ENCODE measurements at places on chromosomes 1 and 21.
A peak's percentile ranks its signal among the peaks of the same experiment; 100 is the strongest.

DNA sequence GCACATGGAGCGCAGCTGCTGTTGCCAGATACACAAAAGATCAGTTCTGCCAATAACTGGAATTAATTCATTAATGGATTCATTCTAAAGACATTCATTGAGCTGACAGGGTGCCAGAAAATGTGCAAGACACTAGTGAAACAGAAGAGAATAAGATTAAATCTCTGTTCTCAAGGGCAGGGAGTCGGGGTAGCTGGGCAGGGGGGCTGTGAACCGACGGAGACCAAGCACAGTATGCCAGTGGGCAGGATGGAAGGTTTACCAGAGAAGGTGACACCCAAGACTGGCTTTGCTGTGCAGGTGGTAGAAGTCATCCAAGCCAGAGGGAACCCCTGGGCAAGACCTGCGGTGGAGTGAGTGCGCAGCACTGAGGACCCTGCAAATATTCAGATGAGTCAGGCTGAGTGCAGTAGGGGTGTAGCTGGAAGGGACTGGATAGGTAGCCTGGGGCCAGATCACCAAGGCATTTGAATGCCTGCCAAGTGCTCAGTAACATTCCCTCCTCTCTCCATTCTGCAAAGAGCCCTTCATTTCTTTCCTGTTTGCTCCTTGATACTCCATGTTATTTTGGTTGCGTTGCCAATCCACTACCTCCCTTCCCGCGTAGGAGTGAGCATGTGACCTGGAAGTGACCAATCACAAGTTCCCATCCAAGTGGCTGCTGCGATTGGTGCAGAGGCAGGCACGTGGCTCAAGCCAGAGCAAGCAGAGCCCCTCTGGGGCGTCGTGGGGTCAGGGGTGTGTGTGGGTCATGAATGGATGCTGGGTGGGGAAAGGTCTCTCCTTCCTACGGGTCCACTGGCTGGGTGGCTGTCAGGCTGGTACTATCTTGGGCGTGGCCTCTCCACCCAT lies 413.1 kb downstream of the PTPRU start:
- DNase-seq, result no peak
- no peak overlapping the region for H3K4me3 ChIP-seq
- no peaks in the 10 kb centered on the region for H3K4me1 ChIP-seq
- H3K27ac ChIP-seq, result no peak overlapping the region

GRCh38 chr1:82227306-82228095 lies 426.8 kb downstream of the ADGRL2 start:
- H3K4me1 ChIP-seq, result no peaks in the 10 kb centered on the region
- no peak overlapping the region for H3K4me3 ChIP-seq
- DNase-seq, result no peak
- H3K27me3 ChIP-seq, result no peaks in the 10 kb centered on the region
- H3K27ac ChIP-seq, result no peak overlapping the region

GRCh38 chr1:208145167-208145566 lies 99.0 kb downstream of the PLXNA2 start:
- H3K4me3 ChIP-seq, result no peak overlapping the region
- H3K27me3 ChIP-seq, result no peaks in the 10 kb centered on the region
- DNase-seq, result no peak
- no peaks in the 10 kb centered on the region for H3K36me3 ChIP-seq

DNA sequence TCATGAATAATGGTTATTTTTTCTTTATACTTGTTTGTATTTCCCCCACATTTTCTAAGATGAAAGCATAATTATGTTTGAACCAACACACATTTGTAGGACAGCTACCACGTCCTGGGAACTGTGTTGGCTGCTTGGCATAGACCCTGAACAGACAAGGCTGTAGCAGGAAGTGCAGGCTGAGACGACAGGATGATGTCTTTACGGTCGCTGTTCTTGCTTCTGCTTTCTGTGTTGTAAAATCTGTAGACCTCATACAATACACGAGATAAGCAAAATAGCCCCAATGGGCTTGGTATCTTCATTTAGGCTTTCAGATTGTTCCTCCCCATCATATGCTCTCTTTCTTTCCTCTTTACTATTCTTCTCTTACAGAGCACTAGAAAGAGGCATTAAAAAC lies 23.3 kb upstream of the OTUD3 start:
- H3K27me3 ChIP-seq, result peaks cover 40% of the 10 kb centered on the region
- no peak for DNase-seq
- no peaks in the 10 kb centered on the region for H3K36me3 ChIP-seq
- H3K27ac ChIP-seq, result no peak overlapping the region
- H3K4me1 ChIP-seq, result no peaks in the 10 kb centered on the region

DNA sequence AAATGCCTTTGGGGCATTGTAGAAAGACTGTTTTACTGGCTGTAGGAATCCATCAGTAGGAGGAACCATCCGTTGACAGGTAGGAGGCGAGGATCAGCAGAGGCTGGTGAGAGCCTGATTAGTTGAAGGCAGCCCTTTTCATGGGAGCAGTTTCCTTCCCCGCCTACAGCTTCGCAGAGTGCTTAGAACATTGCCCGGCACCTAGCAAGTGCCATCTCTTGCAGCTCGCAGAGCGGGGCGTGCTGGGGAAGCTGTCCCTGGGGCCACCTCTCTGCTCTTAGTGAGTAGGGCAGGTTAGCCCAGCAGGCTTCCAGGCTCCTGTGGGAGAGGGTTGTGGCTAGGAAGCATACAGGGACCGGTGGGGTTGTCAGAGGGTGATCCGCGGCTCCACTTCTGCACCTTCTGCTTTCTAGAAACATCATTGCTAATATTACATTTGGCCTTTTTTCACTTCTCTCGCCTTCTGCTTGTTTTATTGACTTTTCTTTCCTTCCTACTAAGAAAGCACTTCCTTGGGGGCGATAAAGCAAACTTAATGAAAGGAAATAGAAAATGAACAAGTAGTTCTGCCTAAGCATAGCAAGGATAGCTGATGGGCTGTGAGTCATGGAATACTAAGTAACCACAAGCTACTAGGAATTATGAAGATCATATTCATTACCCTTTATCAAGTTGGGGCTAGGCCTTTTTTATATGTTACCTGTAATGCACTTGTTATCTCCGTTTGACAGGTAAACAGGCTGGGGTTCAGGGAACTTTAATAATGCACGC lies 176.7 kb downstream of the GALNT2 start:
- peaks cover 7% of the 10 kb centered on the region for H3K4me1 ChIP-seq
- no peak overlapping the region for H3K4me3 ChIP-seq
- no peak overlapping the region for H3K27ac ChIP-seq
- DNase-seq, result no peak
- H3K36me3 ChIP-seq, result peaks cover 73% of the 10 kb centered on the region
- no peaks in the 10 kb centered on the region for H3K27me3 ChIP-seq

GRCh38 chr1:89130716-89131115 lies 4.8 kb upstream of the GBP2 start:
- DNase-seq, result no peak
- peaks cover 7% of the 10 kb centered on the region for H3K36me3 ChIP-seq
- H3K27ac ChIP-seq, result no peak overlapping the region
- H3K4me3 ChIP-seq, result no peak overlapping the region
- no peaks in the 10 kb centered on the region for H3K27me3 ChIP-seq

DNA sequence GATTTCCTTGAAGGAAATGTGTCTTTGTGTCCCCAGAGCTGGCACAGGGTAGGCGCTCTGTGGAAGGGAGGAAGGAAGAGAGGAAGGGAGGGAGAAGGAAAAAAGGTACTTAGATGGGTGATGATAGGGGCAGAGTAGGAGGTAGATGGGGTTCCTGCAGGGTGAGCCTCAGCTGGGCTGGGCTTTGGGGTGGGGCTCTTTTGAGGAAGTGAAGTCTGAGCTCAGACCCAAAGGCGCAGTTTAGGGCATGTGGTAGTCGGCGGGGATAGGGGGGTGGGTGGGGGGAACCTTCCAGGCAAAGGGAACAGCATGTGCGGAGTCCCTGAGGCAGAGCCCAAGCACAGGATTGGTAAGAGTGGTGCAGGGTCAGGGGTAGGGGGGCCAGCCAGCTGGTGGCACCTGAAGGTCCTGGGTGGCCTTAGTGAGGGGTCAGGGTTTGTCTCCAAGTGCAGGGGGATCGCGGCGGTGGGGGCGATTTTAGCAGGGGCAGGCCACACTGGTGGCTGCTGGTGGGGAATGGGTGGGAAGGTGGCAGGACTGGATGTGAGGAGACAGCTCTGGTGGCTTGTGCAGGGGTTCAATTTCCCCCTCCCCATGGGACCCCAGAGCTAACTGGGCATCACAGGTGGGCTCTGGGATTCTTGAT lies 8.4 kb upstream of the HTR6 start:
- no peak overlapping the region for H3K27ac ChIP-seq
- H3K27me3 ChIP-seq, result no peaks in the 10 kb centered on the region
- H3K36me3 ChIP-seq, result no peaks in the 10 kb centered on the region
- DNase-seq, result no peak

- H3K27me3 ChIP-seq, result no peaks in the 10 kb centered on the region
- H3K27ac ChIP-seq, result no peak overlapping the region
- no peak for DNase-seq
- H3K4me1 ChIP-seq, result peaks cover 62% of the 10 kb centered on the region
- H3K36me3 ChIP-seq, result no peaks in the 10 kb centered on the region
These were observed 40.1 kb downstream of the AHDC1 start for GRCh38 chr1:27563591-27564471.

DNA sequence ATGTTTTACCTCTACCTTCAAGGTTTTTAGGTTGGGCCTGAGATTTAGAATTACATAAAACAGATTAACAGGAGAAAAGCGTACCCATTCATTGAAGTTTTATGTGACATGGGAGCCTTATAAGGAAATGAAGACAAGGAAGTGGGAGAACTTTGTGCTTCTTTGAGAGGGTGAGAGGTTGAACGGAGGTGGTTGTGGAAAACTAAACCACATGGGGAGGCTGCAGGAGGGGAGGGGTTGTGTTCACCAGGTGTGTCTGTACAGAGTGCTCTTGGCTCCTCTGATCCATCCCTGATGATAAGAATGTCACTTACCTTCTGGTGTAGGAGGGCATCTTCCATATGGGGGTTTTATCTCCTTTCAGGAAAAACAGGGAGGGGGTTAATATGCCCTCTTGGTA lies 2.7 kb downstream of the SLX9 start:
- H3K4me3 ChIP-seq, result peak overlapping the region; percentile 74
- DNase-seq, result no peak
- H3K27ac ChIP-seq, result peak overlapping the region; percentile 1
- no peaks in the 10 kb centered on the region for H3K27me3 ChIP-seq
- H3K36me3 ChIP-seq, result no peaks in the 10 kb centered on the region
- peaks cover 29% of the 10 kb centered on the region for H3K4me1 ChIP-seq

DNA sequence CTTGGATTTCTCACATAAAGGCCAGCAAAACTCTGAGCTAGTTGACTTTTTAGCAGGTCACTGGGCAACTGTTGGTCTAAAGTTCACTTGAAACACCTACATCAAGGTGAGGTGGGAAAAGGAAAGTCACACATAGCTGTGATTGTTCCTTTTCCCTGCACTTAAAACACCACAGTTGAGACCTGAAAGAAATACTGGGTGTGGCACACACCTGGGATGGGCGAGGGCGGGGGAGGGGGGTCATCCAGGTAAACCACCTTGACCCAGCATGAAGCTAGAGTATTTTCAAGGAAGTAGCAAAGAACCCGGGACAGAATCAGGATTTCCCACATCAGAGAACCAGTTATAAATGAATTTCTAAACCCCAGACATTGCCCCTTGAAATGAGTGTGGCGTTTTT lies 26.4 kb downstream of the ZNF697 start:
- H3K27ac ChIP-seq, result no peak overlapping the region
- no peaks in the 10 kb centered on the region for H3K4me1 ChIP-seq
- H3K36me3 ChIP-seq, result no peaks in the 10 kb centered on the region
- no peak for DNase-seq
- no peak overlapping the region for H3K4me3 ChIP-seq
- peaks cover 8% of the 10 kb centered on the region for H3K27me3 ChIP-seq

DNA sequence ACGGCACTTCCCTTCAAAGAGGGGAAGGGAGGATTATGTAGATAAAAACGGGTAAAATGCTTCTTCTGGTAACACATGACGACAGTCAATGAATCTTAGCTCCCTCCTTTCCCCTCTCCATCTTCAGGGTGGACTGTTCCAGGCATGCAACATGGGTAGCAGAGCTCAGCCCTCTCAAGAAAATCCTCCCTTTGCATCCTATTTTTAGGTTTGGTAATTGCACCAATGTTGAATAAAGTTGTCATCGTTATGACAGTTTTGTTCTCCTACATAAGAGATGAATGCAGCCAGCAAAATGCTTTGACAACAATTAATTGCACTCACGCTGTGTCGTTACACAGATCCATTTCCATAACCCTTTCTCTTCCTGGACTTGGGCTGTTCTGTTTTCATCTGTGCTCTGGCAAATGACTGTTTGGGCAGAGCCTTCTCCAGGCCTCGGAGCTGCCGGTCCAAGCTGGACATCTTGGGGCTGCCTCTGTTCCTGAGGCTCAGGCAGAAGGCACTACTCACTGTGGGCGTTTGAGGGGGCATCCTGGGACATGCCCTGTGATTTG lies 127.6 kb downstream of the CNIH3 start:
- H3K4me1 ChIP-seq, result peaks cover 33% of the 10 kb centered on the region
- no peak overlapping the region for H3K4me3 ChIP-seq
- no peak overlapping the region for H3K27ac ChIP-seq
- H3K36me3 ChIP-seq, result no peaks in the 10 kb centered on the region
- H3K27me3 ChIP-seq, result no peaks in the 10 kb centered on the region

GRCh38 chr1:110420874-110421793 lies 13.6 kb upstream of the LAMTOR5 start:
- H3K4me3 ChIP-seq, result no peak overlapping the region
- no peak for DNase-seq
- no peaks in the 10 kb centered on the region for H3K4me1 ChIP-seq
- H3K27me3 ChIP-seq, result peaks cover 4% of the 10 kb centered on the region

DNA sequence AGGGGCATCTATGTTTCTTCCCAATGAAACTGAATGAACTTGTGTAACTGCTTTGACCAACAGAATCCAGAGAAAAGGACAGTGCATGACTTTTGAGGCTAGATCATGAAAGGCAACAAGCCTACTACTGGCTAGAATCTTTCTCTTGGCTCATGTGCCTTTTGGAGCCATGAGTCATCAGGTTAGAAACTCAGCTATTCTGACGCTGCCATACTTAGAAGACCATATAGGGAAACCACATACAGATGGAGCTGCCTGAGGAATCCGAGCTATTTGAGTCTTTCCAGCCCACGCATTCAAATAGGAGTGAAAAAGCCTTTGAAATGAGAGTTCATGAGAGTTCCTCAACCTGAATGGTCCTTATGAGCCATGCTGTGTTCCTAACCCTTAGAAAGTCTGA lies 738.5 kb upstream of the CHRM3 start:
- DNase-seq, result no peak
- no peaks in the 10 kb centered on the region for H3K4me1 ChIP-seq
- no peak overlapping the region for H3K4me3 ChIP-seq
- H3K27me3 ChIP-seq, result no peaks in the 10 kb centered on the region
- H3K36me3 ChIP-seq, result no peaks in the 10 kb centered on the region
